ENCODE measurements at places on chromosomes 6 and 20.

DNA sequence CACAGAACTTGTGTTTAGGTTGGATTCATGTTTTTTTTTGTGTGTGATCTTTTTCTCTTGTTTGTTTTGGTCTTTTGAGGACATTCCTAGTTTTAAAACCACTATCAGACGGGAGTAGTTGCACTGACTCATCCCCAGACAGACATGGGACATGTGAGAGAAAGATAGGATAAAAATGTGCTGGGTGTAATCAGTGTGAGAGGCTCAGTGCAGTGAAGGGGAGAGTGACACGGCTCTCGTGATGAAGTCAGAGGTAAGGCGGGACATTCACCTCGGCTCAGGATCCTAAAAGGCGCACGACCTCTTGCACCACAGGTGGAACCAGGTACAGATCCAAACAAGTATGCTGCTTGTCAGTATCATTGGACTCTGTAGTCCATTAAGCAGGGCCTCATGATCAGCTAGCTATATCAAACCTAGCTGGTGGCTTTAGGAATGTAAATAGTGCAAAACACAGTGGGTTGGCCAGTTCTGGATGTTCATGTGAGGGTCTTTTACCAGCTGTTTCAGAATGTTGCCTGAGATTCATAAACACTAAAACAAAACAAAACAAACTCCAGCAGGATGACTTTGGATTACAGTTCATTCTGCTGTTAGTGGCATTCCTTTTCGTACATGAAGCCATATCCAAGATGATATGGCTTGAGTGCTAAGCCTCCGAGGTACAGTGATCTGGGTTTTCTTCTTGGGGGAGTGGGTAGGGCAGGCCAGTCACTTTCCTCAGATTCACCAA lies 18.0 kb downstream of the FOXO3 start:
- peak; percentile 35 for DNase-seq

DNA sequence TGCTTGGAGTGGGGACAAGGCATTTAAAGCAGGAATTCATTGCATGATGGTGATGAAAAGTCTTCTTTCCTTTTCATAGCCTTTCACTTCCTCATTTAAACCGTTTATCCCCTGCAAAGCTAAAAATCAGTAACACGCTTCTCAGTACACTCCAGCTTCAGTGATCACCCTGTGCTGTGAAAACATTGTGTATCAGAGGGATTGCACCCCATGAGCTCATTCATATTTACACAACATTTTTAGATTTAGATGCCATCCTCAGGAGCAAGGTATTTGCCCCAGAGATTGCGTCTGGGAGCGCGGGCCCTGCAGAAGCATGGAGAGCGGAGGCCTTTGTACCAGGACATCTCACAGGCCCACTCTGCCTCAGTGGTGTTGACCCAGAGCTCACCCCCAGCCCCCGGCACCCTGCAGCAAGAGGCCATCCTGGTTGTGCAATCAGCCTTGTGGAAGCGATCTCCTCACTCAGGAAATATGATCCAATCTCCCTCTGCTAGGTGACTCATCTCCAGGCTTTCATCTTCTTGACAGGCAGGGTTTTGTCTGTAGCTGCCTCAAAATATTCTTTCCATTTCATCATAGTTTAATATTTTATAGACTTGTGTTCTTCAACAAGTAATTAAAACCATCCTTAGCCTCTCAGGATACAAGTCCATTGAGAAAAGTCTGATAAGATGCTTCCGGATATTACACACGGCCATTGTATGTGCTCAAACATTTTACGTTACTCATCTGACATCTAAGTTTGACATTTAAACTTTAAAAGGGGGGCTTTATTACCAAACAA lies 38.9 kb upstream of the THBS2 start:
- peak; percentile 91 for DNase-seq

- DNase-seq, result peak; percentile 73
Observed at GRCh38 chr20:39885975-39886649, 802.9 kb downstream of the MAFB start.

GRCh38 chr6:37273690-37274089 lies 15.7 kb upstream of the TMEM217 start:
- DNase-seq, result no peak

GRCh38 chr20:5969940-5970339 lies 19.5 kb downstream of the MCM8 start:
- DNase-seq, result no peak

- DNase-seq, result no peak
Observed at GRCh38 chr6:166751051-166751595, 124.1 kb upstream of the RPS6KA2 start.

- DNase-seq, result peak; percentile 9
Observed at GRCh38 chr6:35081426-35081851, 59.7 kb downstream of the TCP11 start.

DNA sequence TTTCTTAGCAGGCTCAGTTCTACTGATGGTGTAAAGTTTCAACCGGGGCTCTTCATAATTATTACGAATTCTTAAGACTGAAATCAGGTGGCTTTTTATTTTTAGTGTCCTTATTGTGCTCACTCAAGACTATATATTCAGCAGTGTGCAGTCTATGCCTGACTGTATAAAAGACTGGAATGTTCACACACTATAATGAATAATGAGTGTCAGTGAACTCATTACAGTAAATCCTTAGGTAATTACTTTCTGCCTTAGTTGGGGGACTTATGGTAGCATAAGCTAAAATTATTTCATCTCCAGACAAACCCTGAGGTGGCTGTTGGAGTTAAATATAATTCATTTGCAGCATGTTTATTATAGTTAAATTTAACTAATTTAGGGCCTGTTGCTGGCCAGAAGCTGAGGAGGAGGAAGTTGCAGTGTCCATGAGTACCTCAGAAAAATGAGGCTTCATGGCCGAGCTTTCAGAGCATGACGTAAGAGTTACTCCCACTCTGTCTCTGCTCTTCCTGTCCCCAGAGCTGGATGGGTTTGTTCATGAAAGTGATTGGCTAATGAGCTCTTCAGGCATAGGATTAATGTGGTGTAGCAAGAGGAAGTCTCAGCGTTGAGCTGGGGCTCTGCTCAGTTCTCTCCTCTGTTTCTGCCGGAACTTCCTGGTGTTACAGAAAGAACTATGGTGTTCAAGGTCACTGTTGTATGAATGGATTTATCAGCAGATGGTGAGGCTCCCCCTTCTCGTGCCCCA lies 335.7 kb downstream of the NRN1 start:
- peak; percentile 7 for DNase-seq

DNA sequence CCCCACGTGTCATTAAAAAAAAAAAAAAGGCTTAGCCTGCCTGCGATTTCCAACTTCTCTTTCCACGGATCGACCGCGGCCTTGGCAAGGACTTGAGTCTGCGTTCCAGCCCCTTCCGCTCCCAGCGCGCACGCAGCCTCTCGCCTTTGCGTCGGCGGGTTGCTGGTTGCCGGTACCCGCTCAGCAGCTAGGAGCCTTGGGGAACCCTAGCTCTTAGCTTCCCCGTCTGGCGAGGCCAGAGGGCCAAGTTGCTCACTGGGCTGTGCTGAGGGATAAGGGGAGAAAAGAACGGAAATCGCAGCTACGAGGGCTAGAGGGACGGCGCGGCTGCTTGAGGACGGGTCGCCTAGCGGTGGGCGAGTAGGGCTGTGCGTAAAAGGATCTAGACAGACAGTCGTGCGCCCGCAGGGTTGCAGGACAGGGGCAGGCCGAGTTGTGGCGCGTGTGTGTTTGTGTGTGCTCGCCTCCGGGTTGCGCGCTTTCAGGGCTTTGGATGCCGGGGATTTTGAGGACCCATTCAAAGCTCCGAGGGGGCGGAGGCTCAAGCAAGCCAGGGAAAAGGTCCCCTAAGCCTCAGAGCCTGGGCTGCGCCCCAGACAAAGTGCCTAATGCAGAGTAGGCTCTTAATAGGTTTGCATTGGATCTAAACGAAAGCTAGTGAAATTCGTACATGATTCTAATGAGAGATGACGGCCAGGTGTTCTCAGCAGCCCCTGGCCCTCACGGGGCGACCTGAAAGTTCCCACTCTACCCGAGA lies 40.5 kb upstream of the OSTM1 start:
- DNase-seq, result no peak
